Thoracic aorta (tissue), 2 donors: ENCODE measurements at places on chromosomes 7 and 10.

DNA sequence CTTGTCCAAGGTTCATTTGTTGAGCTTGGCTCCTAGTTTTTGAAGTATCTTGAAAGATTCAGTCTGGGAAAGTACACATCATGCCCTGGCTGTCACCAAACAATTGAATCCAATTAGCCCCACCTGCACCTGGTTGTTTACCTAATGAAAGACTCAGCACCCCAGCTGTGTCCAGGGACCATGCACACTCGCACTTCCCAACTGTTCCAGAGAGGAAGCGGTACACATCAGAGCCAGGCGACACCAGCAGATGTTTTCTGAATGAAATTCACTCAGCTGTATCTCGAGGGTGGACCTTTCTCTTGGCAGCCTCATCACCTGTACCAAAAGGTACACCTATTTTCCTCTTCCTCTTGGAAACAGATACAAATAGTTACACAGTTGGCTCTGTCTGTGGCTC is 216.4 kb upstream of the LRGUK start:
- DNase-seq = no peak

DNA sequence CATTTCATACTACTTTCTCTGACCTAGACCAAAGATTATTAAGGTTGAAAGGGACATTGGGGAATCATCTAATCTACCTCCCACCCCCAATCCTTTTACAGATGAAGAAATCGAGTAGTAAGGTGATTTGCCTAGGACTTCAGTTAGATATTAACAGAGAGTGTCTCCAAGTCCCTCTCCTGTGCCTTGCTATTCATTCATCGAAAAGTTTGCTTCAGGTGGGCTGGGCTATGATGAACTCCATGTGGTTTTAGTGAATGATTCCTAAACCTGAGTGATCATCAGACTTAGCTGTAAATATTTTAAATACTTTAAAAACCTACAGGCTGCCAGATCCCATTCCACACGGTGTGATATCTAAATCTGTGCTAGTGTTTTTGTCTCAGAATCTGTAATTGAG is 259.4 kb upstream of the SORCS1 start:
- no peak for DNase-seq

DNA sequence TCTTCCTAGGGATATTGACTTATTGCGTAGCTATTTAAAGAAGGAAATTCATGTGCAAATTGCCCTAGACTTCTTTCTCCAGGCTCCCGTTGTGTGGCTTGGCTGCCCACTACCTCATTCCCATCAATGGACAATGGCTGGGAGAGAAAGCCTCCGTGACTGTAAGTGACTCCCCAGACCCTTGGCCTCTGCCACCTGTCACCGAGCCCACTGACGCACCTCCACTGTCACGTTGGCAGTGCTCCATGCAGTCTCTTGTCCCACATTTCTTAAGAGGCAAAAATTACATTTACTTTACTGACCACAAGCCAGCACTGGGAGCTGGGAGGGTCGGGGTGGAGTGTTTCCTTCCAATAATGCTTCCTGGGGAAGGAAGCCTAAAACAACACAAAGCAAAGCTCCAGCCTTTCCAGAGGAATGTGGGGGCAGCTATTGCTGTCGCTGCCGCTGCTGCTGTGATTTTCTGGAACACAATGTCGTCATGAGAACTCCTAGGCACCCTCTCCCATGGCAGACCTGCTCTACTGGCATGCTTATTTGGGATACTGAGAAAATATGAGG is 89.7 kb upstream of the STEAP1B start:
- peak; percentile 49 for DNase-seq

DNA sequence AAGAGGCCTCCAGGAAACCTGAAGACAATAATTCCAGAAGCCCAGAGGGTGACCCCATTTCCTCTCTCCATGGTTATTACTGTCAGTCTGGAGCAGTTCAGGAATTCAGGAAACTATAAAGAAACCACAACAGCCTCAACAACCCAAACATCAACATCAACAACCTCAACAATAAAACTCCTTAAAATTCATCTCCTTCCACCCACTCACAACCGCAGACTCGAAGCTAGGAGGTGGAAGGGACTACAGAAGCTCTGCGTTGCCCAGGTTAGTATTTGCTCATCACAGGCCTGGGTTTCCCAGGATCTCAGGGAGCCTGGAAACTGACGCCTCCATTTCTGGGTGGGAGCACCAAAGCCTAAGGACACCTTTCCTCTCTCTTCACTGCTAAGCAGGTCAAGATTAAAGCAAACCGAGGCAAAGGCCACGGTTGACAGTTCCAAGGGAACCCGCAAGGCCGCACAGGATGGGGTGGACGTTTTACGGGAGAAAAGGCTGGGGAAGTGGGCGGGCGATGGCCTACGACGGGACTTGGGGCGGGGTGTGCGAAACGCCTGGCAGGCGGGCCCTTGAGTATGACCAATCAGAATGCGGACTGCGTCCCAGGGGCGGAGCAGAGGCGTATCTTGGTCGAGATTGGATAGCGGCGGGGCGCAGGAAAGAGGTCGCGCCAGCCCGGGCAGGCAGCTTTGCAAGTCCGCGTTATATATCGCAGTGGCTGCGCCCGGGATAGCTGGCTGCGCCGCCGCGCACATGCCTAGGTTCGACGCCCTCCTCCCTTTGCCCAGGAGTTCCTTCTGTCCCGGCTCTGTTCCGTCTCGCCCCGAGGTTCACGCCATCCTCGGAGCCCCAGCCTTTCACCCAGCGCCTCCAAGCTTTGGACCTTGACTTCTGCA is at the start of gene ELOVL3:
Gene ELOVL3 (plus strand): TSS at position 654 of the 896 bp plus-strand sequence. CDS start 250 bp downstream, outside the sequence.
- DNase-seq = peak; percentile 83

GRCh38 chr10:100520811-100521210 is 1.1 kb upstream of the SEC31B start:
- DNase-seq = no peak
